ENCODE measurements at places on chromosomes 2 and 18.

DNA sequence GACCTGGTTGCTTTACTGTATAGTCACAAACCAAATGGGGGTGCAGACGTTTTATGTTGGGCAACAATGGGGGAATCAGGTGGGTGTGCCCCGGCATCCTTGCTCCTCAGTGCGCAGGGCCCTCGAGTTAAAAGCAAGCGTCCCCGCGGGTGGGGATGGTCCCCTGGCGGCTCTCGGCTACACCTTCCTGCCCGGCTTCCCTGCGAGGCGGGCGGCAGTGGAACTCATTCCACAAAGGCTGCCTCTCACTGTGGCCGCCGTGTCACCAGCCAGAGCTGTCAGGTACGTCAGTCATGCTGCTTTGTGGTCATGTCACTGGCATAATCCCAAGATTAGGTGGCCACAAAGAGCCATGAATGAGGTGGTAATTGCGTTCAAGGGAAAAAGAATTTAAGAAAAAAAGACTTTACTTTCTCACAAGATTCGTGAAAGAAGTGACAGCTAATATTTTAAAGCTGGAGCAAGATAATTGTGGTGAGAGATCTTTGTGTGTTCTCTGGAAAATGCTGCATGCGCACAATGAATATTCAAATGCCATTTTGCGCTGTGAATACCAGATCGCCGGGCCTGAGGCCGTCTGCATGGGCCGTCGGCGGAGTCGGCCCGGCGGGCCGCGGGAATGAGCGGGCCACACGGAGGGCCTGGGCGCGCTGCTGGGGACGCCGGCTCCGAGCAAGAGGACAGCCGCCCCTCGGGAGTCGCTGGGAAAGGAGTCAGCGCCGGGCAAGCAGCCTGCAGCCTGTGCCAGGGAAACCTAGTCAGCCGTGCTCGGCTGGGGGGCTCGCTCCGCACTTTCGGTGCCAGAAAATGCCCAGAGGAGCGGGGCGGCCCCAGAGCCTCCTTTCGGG is 82.3 kb upstream of the LDLRAD4 start:
- peak; percentile 77 for DNase-seq

DNA sequence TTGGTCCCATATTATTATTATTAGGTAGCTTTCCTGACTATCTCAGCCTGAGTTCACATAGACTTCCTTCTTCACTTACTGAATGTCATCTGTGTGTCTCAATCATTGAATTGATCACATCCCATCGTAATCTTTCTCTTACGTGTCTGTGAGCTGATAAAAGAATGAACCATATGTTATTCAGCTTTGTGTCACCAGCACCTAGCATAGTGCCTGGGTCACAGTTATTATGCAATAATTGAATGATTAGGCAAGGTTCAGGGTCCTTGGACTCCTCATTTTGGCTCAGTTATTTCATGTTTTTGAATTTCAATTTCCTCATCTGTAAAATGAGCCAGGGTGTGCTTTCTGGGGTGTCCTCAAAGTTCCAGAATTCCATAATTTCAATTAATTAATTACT is 107.2 kb downstream of the ZEB2 start:
- DNase-seq, result no peak

DNA sequence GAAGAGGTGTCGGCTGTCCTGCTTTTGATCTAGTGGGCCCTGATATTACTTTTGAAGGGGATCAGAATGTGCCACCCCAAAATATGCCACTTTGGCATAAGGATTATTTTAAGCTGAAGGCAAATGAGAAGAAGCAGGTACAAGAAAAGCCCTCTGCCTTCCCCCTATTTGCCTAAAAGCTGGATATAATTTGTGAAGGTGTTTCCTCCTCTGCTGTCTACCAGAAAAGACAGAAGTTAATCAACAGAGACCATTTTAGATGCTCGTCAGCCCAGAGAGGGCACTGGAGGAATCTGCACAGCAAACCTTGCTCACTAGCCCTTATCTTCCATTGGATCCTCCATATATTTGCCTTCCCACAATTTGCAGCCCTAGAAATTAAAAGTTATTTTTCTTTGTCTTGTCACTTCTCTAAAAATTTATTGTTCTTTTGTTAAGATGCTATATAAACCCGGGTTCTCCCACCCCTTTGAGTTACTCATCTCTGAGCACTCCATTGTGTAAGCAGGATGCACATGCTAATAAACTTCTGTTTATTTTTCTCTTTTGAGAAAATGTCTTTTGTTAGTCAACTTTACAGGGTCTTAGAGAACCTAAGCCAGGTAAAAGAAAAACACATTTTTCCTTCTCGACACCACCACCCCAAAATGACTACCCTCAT is 163.2 kb upstream of the SLC1A4 start:
- DNase-seq, result no peak

DNA sequence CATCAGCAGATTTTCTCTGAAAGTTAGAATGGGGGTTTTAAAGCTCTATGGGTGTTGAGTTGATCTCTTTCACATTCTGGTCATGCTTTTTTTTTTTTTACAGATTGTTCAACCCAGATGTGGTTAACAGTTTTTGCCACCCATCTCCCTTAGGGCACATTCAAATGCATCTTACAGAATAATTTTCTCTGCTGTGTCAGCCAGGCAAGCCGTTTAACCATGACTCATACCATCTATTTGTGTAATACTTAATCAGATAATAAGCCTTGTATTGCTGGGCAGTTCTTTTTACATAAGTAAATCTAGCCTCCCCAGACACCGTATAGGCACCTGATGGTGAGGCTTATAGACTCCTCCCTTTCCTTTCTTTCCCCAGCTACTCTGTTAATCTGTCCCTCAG is 62.0 kb downstream of the TGIF1 start:
- no peak for DNase-seq

- DNase-seq, result no peak
Observed at GRCh38 chr2:161085149-161085548, 75.1 kb upstream of the TANK start.

GRCh38 chr2:76953733-76954347 is 568.3 kb downstream of the LRRTM4 start:
- no peak for DNase-seq

GRCh38 chr18:35756506-35757117 is 175.1 kb downstream of the GALNT1 start:
- DNase-seq, result peak; percentile 58

DNA sequence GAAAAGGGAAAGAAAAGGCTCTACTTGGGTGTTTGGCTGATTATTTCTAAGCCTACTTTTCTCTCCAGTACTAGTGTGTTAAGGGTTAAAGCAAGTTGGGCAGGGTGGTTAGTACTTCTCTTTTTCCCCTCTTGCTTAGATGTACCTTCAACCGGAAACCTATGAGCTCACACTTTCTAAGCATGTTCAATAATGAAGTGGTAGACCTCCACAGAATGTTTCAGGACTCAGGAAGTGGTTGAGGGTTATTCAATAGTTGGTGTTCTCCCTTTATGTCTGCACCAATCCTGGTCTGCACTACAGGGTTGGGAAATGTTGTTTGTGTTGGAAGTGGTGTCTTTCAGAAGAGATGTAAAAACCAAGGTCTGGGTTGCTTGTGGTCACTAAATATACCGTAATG is 137.1 kb downstream of the ZEB2 start:
- peak; percentile 68 for DNase-seq

GRCh38 chr18:71370095-71370494 is 1081.2 kb downstream of the SOCS6 start:
- no peak for DNase-seq

- DNase-seq, result no peak
Observed at GRCh38 chr18:68847219-68847837, 49.4 kb downstream of the CCDC102B start.

GRCh38 chr2:10518470-10519393 is 70.6 kb upstream of the ODC1 start:
- no peak for DNase-seq

DNA sequence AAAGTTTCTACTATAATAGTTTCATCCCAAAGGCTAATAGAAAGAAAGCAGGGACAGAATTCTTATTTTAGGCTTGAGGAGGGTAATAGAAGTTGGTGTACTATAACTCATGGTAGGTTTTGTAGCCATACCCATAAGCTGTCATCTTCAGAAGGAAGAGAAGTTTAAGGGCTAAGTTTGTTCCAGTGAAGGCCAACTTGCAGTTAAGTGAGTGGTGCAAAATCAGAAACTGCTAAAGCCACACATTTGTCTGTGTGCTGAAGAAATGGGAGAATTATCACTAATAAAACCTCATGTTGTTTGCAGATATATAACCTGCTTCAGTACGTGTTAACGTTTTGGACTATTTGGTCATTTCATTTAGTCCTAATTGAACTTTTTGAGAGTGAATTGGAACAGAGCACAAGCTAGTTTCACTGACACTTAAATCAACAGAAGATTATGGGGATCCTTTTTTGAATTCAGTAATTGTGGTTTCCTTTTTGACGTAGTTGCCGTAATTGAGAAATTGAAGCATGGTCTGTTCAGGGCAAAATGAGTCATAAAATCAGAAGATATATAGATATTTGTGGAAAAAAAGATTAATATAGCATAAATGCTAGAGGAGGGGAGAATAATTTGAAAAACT is 69.1 kb downstream of the PHLPP1 start:
- DNase-seq, result no peak

- no peak for DNase-seq
Observed at GRCh38 chr2:12534646-12535263, 182.0 kb upstream of the TRIB2 start.

DNA sequence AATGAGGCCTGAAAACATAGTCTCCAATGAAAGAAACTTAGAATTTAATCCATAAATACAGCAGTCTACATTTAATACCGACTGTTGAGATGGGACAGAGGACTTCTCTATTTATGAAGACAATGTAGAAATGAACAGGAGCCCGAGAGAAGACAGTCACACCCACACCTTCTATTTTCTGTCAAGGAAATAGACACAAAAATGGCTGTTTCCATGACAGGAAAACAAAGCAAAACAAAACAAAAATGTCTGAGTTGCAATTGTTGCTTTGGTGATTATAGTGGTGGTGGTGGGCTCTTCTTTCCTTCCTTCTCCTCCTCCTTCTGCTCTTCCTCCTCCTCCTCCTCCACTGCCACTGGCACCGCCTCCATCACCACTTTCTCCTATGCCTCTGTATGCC is 72.3 kb upstream of the CCDC68 start:
- DNase-seq, result no peak

DNA sequence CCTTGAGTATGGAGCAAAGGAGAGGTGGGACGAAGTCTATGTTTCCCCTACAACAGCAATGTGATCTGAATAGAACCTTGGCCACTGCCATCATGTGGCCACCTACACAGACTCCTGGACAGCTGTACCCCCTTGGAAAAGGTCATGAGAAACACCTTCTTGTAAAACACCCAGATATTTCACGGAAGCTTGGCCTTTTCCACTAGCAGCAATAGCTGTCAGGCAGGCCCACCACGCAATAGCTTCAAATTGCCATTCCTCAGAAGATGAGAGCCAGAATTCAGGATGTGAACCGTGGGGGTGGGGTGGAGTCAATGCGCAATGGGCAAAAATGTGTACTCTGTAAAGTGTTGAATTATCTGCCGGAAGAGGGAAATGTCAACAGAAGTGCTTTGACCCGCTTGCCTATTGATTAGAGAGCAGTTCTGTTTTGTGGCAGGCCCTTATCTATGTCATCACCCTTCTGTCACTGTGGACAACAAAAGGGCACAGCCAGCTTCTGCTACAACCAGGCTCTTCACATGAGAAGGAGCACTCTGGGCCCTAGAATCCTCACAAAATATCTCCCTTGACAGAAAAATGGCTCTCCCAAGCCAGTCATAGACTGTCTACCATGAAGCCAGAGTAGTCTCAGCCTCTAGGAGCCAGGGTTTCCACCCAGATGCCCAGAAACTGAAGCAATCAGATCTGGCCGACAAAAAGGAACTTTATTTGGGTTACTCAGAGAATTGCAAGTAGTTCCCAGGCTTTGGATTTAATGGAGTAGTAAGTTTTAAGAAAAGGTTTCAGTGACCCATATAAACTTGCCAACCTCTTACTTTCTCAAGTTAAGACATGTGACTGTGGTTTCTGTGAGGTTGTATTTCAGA is 9.5 kb downstream of the INPP1 start:
- DNase-seq, result no peak

DNA sequence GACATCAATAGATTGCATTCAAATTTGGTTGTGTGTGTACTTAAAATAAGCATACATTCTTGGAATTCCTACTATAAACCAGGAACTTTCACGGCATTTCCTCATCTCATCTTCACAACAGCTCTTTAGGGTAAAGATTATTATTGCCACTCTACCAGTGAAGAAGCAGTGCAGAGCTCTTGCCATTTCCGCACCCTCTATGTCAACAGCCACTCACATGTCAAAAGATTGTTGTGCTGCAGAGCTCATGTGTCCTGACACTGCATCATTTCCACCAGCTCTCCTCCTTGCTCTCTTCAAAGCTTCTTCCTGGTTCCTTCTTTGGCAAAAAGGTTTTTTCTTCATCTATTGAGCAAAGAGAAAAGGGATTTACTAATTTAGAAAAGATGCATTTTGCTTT is 26.5 kb upstream of the L3MBTL4 start:
- DNase-seq, result no peak

All from naive thymus-derived CD4-positive, alpha-beta T cell (primary cell).